ENCODE measurements at places on chromosomes 7 and 10.
A peak's percentile ranks its signal among the peaks of the same experiment; 100 is the strongest.

GRCh38 chr7:2046581-2047565 is 185.9 kb downstream of the MAD1L1 start:
- DNase-seq, result no peak

DNA sequence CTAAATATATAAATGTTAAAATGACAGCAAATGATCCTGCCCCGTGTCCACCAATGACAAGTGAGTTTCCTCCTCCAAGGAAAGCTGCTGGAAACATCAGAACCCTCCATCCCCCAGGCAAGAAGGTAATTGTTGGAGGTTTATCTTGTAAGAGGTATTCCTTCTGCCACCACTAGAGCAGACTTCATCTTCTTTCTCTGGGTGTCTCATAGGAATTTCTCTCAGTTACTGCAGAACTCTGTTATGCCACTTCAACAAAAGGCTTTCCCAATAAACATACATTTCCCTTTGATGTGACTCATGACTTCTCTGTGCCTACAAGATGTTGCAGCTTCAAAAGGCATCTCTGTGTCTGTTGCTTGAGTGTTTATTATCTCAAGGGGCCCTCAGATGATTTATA is 279.1 kb downstream of the BMPER start:
- peak; percentile 41 for DNase-seq

GRCh38 chr10:82245157-82245556 is 370.2 kb downstream of the NRG3 start:
- DNase-seq, result no peak

- DNase-seq, result no peak
Measured at GRCh38 chr10:79003183-79004100, 65.3 kb upstream of the ZMIZ1 start.

- no peak for DNase-seq
Measured at GRCh38 chr10:96082748-96083147, 39.4 kb downstream of the CCNJ start.

DNA sequence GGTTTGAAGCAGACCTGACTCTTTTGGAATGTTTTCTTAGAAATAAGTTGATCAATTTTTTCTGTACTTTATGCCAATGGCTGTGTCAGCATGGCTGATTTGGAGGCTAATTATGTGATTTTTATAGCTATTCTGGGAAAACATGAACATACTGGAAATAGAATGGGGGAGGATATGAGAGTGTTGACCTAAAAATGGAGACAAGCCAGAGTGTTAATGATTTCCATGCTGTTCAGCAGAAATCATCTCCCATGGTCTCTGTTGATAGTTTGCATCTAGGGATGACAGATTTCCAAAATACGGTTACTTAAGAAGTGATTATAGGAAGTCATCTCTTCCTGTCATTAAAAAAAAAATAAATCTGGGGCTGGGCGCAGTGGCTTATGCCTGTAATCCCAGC is 32.7 kb upstream of the DMTF1 start:
- DNase-seq, result no peak

Data from RPMI7951 (cell line).